Myometrial cell (primary cell): ENCODE measurements at places on chromosomes 7 and 10. TPM values are rescaled to one million over a fixed set of nuclear protein-coding genes. Genes with fewer than 3 reads are reported as not detected.

SYT15 gene
- total RNA-seq, result not detected in 2 replicates

PSAP gene
- 494 and 534 TPM in 2 replicates for total RNA-seq

RASA4B gene
- total RNA-seq, result 3.2 and 5.8 TPM in 2 replicates

NODAL gene
- total RNA-seq, result not detected in 2 replicates

ADRA2A gene
- total RNA-seq, result not detected in 2 replicates
